ENCODE measurements at places on chromosomes 13 and 19. TPM values are rescaled to one million over a fixed set of nuclear protein-coding genes. Genes with fewer than 3 reads are reported as not detected.

Gene DDX39A
- total RNA-seq = 43.6 TPM

Gene KCNN4
- total RNA-seq = 1.2 TPM

Gene CRX
- not detected for total RNA-seq

- peak overlapping the region; percentile 30 for H3K4me3 ChIP-seq
- H3K27ac ChIP-seq = peak overlapping the region; percentile 92
- H3K36me3 ChIP-seq = no peaks in the 10 kb centered on the region
- no peaks in the 10 kb centered on the region for H3K27me3 ChIP-seq
- DNase-seq = peak; percentile 97
These were observed 12.9 kb downstream of the SPC24 start for GRCh38 chr19:11142528-11143171.

GRCh38 chr13:43139211-43139610 lies 115.8 kb downstream of the DNAJC15 start:
- H3K4me1 ChIP-seq = no peaks in the 10 kb centered on the region
- no peak overlapping the region for H3K27ac ChIP-seq

GRCh38 chr13:90717451-90717936 lies 630.0 kb upstream of the MIR17HG start:
- H3K4me1 ChIP-seq = no peaks in the 10 kb centered on the region
- DNase-seq = no peak
- no peaks in the 10 kb centered on the region for H3K27me3 ChIP-seq
- no peak overlapping the region for H3K27ac ChIP-seq

DNA sequence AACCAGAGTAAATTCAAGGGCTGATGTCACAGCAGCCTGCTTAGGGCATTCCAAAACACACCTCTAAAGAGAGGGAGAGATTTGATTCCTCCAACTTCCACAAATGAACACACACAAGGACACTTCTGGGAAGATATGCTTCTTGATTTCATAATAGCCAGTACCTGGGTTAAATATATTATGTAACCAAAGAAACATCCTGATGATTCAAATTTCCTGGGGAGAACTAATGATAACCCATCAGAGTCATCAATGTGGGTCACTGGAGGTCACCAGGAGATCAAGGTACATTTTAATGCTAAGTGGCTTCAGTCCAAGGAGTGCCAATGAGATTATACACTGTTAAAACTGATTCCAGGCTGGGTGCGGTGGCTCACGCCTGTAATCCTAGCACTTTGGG lies 54.0 kb upstream of the DOCK9 start:
- no peak overlapping the region for H3K4me3 ChIP-seq
- no peaks in the 10 kb centered on the region for H3K27me3 ChIP-seq
- H3K4me1 ChIP-seq = no peaks in the 10 kb centered on the region
- no peak for DNase-seq
- no peak overlapping the region for H3K27ac ChIP-seq

Gene LILRB5
- total RNA-seq = 11.4 TPM

Data from sigmoid colon (tissue), 7 donors.